ENCODE measurements at places on chromosomes 5 and 9.
A peak's percentile ranks its signal among the peaks of the same experiment; 100 is the strongest.

DNA sequence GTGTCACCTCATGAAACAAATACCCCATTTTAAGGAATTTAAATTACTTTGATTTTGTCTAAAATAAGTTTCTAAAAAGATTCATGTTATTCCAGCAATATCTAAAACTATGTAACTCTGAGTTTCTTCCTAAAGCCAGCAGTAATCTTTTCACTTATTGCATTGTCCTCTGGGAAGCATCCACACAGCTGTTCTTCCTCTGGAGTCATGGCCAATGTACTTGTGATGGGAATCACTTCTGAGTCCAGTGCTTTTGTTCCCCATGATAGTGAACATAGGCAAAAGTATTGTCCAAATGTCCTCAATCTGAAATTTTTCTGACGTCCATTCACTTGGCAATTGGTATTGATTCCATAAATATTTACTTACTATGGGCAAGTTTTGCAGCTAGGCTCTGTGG is 125.0 kb downstream of the STARD4 start:
- no peak for DNase-seq

- DNase-seq = no peak
Observed at GRCh38 chr9:86892576-86892975, 54.7 kb downstream of the GAS1 start.

DNA sequence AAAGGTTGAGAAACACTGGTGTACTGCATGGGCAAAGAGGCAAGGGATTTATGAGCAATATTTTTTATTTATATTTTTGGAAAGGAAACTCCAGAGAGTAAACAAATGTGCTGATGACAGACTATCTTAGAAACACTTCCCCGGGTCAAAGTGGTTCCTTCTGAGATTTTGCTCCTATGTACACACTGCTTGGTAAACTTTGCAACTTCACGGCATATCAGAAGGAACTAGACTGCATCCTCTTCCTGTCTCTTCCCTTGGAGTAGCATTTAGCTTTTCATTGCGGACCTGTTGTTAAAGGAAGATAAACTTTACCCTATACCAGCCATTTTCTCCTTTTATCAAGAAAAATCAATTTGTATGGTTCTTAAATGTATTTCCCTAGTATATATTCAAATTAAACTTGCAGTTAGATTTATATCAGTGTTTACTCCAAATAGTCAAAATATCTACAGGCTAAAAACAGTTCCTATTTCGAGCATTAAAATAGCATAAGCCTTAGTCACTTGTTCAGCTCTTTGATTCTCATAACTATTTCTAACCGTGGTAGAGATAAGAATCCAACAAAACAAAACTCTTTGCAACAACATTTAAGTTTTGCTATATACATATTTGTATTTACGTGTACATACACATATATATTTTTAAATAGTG is 48.0 kb upstream of the LRRC19 start:
- DNase-seq = no peak

DNA sequence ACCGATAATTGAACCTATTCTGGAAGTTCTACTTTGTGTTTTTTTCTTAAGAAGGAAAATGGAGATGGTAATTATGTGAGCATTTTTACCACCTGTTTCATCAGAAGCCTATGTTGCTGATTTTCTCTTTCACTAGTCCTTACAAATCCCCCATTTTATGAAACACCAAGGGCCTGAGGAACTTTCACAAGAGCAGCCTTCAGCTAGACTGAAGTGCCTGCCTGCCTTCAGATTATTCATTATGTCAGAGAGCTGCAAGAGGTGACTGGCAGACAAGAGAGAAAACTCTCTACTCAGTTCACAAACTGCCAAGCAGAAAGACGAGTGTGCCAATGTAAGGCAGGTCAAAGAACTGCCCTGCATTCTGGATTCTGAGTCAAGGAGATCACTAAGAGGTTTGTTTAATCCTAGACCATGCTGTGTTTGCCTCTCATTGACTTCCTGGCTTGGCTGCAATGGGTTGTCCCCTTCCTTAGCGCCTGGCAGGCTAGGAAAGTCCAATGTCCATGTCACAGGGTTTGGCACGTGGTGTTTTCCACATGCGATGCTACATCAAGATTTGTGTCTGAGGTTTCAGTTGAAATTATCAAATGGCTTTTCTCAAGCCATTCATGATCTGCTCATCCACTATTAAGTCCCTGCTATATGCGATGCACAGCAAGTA is 143.3 kb downstream of the CDC42SE2 start:
- DNase-seq = no peak

DNA sequence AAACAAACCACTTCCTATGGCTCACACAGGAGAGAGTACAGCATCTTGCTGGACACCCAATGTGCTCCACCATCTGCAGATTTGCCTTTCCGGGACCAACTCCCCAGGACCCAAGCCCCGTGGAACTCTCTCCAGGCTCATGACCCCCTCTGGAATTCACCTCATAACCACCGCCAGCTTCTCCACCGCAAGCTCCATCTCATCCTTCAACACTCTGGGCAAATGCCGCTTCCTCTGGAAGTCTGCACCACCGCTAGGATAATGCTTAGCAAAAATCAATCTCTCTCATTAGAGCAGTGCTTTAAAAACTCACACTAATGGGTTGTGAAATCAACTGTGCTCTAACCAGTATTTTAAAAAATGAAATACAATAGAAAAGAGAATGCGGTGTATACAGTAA is 150.0 kb downstream of the COL23A1 start:
- no peak for DNase-seq

DNA sequence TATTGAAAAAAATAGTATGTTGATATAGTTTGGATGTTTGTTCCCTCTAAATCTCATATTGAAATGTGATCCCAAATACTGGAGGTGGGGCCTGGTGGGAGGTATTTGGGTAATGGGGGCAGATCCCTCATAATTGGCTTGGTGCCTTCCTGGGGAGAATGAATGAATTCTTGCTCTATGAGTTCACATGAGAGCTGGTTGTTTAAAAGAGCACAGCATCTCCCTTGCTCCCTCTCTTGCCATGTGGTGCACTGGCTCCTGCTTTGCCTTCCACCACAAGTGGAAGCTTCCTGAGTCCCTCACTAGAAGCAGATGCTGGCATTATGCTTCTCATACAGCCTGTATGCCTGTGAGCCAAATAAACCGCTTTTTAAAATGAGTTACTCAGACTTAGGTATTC is 154.8 kb downstream of the ADAMTS6 start:
- no peak for DNase-seq

DNA sequence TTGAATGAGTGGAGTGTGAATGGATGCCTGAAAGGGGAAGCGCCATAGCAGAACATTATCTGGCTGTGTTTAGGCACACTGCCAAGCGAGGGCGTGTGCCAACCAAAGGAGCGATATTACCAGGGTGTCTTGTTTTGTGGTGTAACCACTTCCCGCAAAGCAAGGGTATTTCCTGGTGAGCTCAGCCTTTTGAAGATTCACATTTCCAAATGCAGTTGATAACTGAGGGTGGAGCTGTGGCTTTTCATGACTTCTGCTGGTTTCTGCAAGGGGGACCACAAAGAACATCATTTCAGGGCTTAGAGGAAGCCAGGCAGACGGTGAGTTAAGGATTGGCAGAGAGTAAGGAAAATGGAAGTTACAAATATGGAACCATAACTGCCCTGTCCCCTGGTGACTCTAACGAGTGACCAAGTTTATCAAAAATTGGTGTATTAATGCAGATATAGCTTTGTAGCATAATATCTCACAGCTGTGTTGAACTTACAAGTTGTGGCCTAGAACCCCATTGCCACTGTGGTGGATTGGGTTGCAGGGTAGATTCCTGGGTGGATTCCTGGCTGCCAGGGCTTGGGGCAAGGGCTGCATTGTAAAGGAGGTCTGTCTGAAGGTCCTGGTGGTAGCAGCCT is 71.4 kb downstream of the RALGPS1 start:
- peak; percentile 74 for DNase-seq

DNA sequence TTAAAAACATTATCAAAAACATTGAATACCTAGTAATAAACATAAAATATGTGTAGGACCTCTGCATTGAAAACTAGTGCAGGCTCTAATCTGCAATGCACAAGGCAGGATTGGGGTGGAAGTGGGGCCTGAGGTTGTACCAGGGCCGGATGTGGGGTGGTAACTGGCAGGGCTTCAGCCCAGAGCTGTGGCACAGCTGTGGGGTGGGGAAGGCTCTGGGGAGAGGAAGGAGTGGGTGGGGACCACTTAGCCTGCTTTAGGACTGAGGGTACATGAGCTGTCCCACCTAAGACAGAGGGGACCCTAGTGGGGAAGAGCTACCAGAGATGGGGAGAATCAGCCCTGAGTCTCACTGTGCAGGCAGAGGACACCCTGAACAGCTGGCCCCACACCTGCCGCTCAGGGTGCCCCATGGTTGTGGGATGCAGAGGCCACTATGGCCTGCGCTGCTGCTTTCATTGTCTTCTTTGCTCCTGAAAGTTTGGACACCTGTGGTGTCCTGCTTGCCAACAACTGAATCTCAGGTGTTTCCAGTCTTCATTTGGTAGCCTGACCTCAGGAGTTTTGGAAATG is 311.4 kb downstream of the TLE4 start:
- DNase-seq = no peak

DNA sequence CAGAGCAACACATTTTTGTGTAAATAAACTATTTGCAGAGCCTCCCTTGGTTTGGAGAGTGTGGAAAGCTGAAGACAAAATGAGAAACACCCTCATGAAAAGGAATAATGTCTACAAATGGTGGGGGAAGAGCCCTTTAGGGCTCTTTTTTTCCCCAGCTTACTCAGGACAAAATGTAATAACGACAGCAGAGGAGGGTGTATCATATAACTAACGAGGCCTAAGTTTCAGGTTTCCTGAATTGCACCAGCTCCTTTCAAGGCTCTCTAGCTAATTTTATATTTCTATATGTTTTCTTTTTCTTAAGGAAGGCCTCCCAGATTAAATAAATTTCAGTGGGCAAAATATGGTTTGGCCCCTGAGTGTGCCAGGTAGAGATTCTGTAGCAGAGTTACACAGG is 116.3 kb downstream of the FEM1C start:
- no peak for DNase-seq

GRCh38 chr5:126801992-126802294 is 25.0 kb downstream of the LMNB1 start:
- no peak for DNase-seq

DNA sequence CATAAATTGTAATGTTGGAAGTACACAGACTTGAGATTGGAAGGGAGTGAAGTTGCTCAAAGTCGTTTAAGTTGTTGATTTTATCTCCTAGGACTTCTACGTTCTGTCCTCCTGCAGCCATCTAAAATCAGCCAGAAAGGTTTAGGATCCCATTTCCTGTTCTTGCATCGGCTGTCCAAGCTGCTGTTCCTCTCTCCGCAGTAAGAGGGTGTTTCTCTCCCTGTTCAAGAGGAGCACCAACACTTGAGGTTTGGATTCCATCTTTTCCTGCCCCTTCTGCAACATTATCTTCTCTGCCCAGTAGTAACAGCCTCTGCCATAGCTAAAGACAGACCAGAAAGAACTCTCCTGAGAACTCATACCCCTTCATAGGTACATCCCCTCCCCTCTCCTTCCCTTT is 373.4 kb downstream of the GADD45G start:
- no peak for DNase-seq

DNA sequence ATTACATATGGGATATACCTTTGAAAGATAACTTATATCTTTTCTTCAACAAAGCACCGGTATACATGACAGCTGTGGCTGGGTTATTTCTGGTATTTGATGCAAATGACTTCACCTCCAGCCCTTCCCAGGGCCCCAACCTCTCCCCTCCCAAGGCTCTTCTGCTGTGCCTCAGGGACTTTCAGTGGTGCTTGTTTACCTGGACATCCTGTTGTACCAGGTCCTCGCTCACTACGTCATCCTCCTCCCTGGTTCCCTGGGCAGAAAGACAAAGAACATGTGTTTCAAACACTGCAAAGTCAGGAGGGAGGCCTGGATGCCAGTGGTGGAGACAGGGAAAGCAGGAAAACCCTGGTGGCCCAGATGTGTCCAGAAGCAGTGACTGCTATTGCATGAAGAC is 23.4 kb downstream of the ANXA6 start:
- no peak for DNase-seq

GRCh38 chr9:122133263-122133983 is 26.2 kb downstream of the NDUFA8 start:
- no peak for DNase-seq

GRCh38 chr9:24333629-24334028 is 212.1 kb downstream of the IZUMO3 start:
- no peak for DNase-seq

GRCh38 chr5:134511796-134512660 is 13.4 kb upstream of the JADE2 start:
- DNase-seq = no peak

DNA sequence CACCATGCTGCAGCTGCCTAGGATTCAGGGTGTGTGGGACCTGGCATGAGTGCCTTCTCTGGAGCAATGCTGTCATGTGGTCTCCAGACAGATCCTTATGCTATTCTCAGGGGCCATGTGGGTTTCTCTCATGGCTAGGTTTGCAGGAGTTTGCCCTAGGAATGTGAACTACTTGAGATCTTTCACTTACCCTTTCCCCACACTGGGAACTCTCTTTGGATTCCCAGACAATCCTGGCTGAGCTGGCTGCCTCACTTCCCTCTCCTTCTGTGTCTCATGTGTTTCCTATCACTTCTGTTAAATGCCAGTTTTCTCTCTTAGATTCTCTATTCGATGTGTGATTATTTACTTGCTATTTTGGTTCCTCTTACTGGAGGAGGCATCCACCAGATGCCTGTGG is 270.2 kb upstream of the RASA1 start:
- no peak for DNase-seq

GRCh38 chr9:82934949-82935348 is 128.0 kb downstream of the RASEF start:
- no peak for DNase-seq

GRCh38 chr9:6133346-6134063 is 82.1 kb upstream of the IL33 start:
- no peak for DNase-seq

GRCh38 chr5:159091596-159092331 is 8.0 kb downstream of the EBF1 start:
- no peak for DNase-seq

DNA sequence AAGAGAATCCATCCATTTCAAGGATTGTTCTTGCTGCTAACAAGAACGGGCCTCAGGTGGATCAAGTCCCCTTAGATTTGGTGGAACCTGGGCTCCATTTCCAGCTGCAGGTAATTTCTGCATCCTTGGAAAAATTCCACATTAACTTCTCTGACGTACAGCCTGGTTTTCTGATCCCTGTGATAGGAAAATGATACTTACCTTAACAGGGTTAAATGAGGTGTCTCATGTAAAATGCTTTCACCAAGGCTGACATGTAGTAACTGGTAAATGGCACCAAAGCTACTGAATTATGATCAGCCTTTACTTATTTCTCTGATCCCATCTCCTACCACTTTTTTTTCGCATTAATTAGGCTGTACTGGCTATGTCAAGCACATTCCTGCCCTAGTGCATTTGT is 93.7 kb downstream of the FBXO38 start:
- DNase-seq = no peak

GRCh38 chr9:134676361-134676760 is 34.8 kb downstream of the COL5A1 start:
- DNase-seq = no peak

- DNase-seq = no peak
Observed at GRCh38 chr9:88433583-88434255, 45.5 kb downstream of the SPIN1 start.
